Daoy (cell line): ENCODE measurements at places on chromosomes 16 and 17.

DNA sequence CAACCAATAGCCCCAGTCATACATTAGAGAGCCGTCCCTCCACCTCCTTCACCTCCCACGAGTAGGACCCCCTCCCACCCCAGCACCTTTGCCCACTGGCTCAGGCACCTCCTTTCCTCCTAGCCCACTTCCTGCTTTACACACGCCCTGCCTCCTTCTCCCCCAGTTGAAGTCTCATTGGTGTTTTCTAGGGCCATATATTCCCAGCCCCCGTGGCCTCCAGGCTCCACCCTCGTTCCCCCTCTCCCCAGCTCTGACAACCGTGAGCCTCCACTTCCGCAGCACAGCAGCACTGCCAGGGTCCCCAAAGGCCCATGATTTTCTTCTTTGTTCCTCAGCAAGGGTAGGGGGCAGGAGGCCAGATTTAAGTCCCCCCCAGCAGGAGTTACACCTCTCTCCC, 340.3 kb upstream of the TNRC6C start:
- DNase-seq = no peak

DNA sequence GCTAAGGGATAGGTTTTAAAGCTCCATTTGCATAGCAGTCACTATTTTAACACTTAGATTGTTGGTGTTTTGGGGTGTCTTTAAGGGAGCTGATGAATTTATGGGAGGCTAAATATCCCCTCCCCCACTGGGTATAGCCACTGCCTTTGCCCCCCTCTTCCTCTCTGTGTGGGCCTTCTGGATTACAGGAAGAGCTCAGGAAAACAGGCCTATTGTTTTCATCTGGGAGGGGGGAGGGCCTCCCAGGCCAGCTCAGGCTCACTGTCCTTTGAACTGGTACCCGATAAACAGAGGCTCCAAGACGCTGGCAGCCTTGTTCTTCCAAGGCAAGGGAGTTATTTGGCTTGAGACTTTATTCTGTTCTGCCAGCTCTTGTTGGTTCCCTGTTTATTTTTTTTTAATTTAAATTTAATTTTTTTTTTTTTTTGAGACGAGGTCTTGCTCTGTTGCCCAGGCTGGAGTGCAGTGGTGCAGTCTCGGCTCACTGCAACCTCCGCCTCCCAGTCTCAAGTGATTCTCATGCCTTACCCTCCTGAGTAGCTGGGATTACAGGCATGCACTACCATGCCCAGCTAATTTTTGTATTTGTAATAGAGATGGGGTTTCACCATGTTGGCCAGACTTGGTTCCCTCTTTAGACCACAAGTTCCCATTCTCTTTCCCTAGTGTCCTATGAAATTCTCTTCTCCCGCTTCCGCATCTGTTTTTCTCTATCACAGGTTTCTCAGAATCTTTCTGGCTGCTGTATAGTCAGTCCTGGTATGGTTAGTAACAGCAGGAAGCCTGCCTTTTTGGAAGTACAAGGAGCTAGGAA, 25.1 kb downstream of the MINK1 start:
- DNase-seq = peak; percentile 27

GRCh38 chr17:74152591-74153455, 50.7 kb upstream of the RPL38 start:
- DNase-seq = no peak

DNA sequence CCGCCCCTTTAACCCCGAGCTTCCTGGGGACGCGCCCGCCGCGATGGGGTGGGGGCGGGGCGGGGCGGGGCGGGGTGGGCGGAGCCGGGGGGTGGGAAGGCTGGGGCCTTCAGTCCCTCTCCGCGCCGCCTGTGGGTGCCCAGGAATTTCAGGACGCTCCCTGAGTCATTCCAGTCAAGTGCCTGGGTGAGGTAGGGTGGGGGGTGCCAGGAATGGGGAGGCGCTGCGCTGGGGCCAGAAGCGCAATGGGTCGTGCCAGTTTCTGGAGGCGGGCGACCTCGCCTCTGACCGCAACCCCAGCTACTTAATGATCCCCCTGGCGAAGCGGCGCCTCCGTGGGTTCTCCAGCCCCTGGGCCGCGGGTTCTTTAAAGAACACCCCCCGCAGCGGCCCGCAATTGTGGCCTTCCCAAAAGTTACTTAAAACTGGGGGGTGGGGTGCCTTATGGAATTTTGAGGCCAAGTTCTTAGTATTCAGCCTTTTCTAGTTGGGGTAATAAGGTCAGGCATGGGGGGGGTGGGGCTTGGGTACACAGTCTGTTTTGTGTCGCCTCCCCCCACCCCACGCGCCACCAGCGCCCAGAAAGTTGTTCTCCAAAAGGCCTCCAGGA, 826 bp upstream of the GSE1 start:
- DNase-seq = peak; percentile 94

GRCh38 chr16:73066927-73067670, 19.2 kb upstream of the ZFHX3 start:
- no peak for DNase-seq

- no peak for DNase-seq
Measured at GRCh38 chr16:80009971-80010659, 409.6 kb upstream of the MAF start.

GRCh38 chr16:86367291-86368072, 142.8 kb upstream of the FOXF1 start:
- no peak for DNase-seq

- DNase-seq = peak; percentile 81
Measured at GRCh38 chr17:50221266-50221863, 19.9 kb upstream of the COL1A1 start.

- no peak for DNase-seq
Measured at GRCh38 chr16:50539053-50539695, 9.0 kb upstream of the NKD1 start.

GRCh38 chr17:77465358-77466041, 324.7 kb downstream of the SEC14L1 start:
- DNase-seq = peak; percentile 85

GRCh38 chr17:78365561-78366108, 5.8 kb upstream of the SOCS3 start:
- peak; percentile 63 for DNase-seq

DNA sequence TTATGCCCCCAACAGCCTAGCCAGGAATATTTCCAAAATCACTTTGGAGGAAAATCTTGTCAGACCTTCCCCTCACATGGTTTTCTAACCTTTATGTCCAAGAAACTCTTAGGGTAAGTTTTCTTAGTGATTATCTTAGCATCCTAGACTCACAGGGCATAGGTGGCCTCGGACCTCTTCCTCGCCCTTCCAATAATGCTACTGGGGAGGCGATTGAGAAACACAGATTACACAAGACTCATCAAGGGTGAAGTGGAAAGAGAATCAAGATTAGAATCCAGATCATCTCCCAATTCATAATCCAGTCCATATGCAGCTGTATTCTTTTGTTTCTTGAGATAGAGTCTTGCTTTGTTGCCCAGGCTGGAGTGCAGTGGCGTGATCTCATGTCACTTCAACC, 358.4 kb upstream of the CDH5 start:
- DNase-seq = no peak

DNA sequence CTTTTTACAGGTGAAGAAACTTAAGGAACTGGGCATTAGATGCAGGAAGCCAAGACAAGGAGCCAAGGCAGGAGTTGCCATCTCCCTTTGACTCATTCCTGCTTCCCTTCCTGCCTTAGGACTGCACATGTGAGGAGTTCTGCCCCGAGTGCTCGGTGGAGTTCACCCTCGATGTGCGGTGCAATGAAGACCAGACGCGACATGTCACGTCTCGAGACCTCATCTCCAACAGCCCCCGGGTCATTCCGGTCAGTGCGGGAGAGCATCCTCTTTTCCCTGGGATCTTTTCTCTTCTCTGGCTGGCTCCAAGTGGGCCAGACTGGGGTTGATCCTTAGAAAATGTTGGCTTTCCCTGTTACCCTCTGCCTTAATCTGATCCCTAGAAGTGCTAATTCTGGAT, 6.6 kb downstream of the POLR2C start:
- no peak for DNase-seq

- no peak for DNase-seq
Measured at GRCh38 chr17:62045517-62045916, 19.6 kb downstream of the MED13 start.

GRCh38 chr17:1907909-1908698, 78.3 kb downstream of the RPA1 start:
- peak; percentile 45 for DNase-seq

GRCh38 chr16:86874141-86874540, 295.8 kb downstream of the FOXL1 start:
- peak; percentile 25 for DNase-seq

DNA sequence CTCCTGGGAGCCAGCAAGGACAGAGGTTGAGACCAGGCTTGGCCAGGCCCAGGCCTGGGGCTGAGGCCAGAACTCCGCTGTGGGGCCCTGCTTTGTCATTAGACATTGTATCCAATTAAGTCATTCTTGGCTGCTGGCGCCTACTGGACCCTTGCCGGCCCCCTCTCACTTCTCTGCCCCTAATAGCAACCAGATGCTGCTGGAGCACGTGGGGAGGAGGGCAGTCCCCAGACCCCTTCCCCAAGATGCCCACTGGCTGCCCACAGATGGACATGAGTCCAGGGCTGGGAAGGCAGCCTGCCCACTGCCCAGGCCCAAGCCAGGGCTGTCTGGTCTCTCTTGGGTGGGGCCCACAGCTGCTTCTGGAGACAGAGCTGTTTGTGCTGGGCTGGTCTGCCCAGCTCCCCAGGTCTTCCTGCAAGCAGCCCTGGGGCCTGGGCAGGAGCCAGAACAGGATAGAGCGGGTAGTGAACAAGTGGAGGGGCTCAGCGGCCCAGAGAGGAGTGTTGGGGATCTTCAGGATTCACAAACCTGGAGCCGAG, 7.8 kb downstream of the PLXDC1 start:
- no peak for DNase-seq
